ENCODE measurements at places on chromosomes 6 and 20.

DNA sequence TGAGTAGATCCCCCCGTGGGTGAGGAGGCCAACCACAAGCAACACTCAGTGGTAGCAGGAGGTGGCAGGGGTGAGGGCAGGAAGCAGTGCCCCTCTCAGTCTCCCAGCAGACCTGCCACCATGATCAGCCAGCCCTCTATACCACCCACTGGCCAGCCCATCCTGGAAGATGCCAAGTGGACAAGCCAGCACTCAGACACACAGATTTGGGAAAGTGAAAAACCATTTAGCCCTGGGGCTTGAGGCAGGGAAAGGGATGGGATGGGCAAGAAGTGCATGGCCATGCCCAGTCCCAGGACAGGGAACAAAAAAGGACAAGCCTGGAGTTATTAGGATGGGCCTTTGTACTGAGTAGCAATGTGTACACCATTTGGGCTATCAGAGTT lies 76.9 kb downstream of the HFE start:
- peaks cover 17% of the 10 kb centered on the region for H3K4me1 ChIP-seq
- no peak overlapping the region for H3K4me3 ChIP-seq
- no peak for DNase-seq

DNA sequence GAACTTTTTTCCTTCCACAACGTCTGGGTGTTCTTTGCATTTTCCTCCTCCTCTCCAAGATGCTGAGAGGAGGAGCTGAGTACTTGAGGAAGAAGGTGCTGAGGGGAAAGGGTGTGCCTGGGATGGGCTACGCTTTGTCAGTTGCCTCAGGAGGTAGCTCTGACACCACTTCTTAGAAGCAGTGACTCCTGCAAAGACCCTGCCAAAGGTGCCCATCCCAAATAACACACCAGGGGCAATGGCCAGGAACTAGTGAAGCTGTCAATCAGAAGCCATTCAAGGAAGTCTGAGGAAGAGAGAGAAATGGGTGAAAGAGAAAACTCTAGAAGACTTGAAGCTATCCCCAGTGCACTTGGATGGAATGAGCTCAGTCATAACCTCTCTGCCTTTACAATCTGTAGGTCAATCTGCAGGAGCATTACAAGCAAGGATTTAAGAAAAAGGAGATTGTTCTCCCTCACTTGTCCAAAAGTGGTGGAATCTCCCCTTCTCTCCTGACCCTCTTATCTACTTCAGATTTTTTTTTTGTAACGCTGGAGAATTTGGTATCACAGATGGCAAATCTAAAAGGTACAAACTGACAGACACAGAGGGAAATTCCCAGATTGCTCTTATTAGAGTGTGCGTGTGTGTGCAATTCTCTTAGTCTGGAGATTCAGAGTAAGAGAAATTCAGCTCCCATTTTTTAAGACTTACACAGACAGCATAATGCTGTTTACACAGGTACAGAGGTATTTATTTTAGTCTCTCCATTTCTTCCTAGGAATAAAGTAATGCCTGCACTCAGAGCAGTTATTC lies 242.6 kb downstream of the GMPR start:
- peak overlapping the region; percentile 94 for H3K27ac ChIP-seq
- no peak for DNase-seq
- H3K4me3 ChIP-seq, result peak overlapping the region; percentile 34
- peaks cover 34% of the 10 kb centered on the region for H3K36me3 ChIP-seq
- H3K27me3 ChIP-seq, result no peaks in the 10 kb centered on the region

DNA sequence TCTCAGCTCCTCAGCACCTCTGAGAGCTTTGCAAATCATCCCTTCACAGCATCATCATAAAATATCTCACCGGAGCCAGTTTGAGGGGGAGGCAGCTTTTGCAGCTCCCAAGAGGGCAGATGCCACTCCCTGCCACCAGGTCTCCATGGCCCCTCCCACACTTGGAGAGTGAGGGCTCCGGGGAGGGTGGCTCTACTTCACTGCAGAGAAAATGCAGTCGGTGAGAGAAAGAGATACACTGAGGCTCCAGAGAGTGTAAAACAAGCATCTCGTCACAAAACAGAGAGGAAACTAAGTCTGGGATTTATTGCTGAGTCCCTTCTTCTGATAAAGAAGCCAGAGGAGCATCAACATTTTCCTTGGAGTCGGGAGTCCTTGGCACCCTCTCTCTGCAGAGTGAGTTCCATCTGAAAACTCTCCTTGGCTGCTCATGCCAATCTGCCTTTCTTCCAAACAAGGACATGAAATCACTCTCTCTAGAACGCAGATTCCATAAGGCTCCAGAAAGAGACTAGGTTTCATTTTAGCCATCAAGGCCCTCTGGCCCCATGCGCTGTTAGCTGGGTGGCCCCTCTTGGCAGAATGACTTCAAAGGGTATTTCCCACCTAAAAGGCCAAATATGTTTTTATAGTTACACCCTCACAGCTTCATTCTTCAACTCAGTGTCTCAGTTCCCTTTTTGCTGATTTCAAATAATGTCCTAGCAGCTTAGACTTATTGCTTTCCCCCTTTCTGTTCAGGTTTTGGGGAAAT lies 70.6 kb upstream of the F13A1 start:
- peaks cover 33% of the 10 kb centered on the region for H3K27me3 ChIP-seq
- H3K4me1 ChIP-seq, result no peaks in the 10 kb centered on the region
- H3K36me3 ChIP-seq, result no peaks in the 10 kb centered on the region
- DNase-seq, result no peak
- no peak overlapping the region for H3K4me3 ChIP-seq

DNA sequence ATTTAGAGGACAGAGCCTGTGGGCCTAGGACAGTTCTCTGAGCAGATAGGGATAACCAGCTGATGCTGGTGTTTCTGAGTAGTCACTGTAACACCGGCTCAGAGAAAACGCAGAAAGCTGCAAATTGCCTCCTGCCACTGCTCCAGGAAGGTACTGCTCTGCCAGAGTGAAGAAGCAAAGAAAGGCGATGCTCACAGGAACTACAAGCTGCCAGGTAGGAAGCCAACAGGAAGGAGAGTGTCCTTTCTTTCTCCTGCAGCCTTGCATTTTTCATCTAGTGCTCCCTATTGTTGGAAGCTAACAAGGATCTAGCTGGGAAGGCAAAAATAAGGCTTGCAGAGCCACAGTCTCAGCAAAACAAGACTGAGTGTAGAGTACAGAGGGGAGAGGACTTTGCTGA lies 70.7 kb upstream of the RAB32 start:
- no peaks in the 10 kb centered on the region for H3K27me3 ChIP-seq
- no peak overlapping the region for H3K4me3 ChIP-seq
- DNase-seq, result no peak
- H3K36me3 ChIP-seq, result no peaks in the 10 kb centered on the region

- DNase-seq, result no peak
- no peak overlapping the region for H3K4me3 ChIP-seq
- H3K27me3 ChIP-seq, result no peaks in the 10 kb centered on the region
- no peak overlapping the region for H3K27ac ChIP-seq
- H3K4me1 ChIP-seq, result no peaks in the 10 kb centered on the region
Measured at GRCh38 chr6:132199343-132199742, 201.9 kb downstream of the MOXD1 start.

GRCh38 chr6:137723273-137724017 lies 143.6 kb upstream of the TNFAIP3 start:
- H3K27me3 ChIP-seq, result peaks cover 15% of the 10 kb centered on the region
- H3K36me3 ChIP-seq, result peaks cover 1% of the 10 kb centered on the region
- peaks cover 7% of the 10 kb centered on the region for H3K4me1 ChIP-seq
- H3K4me3 ChIP-seq, result no peak overlapping the region

- no peak overlapping the region for H3K27ac ChIP-seq
- DNase-seq, result no peak
Measured at GRCh38 chr20:64106435-64106961, 867 bp downstream of the NPBWR2 start.

DNA sequence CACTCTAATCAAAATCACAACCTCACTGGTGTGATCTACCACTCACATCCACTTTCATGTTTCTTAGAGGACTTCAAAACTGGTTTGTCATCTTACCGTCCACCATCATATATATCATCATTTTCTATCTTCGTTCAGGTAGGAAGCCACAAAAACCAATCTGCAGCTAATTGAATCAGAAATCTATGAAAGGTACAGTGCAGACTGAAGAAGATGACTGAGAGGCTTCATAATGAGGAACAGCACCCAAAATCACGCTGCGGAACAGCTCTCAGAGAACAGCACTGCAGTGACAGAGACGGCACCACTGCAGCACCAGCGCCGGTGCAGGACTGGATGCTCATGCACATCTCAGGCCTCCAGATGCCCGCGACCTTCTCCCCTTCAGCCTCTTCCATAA lies 13.0 kb downstream of the GMDS start:
- H3K27ac ChIP-seq, result no peak overlapping the region
- no peak for DNase-seq
- peaks cover 12% of the 10 kb centered on the region for H3K4me1 ChIP-seq
- H3K4me3 ChIP-seq, result no peak overlapping the region

GRCh38 chr6:107841275-107841670 lies 17.2 kb upstream of the SCML4 start:
- no peak overlapping the region for H3K4me3 ChIP-seq
- H3K4me1 ChIP-seq, result peaks cover 8% of the 10 kb centered on the region
- peaks cover 1% of the 10 kb centered on the region for H3K36me3 ChIP-seq
- DNase-seq, result no peak
- no peak overlapping the region for H3K27ac ChIP-seq

- H3K27me3 ChIP-seq, result no peaks in the 10 kb centered on the region
- peak overlapping the region; percentile 64 for H3K27ac ChIP-seq
- H3K36me3 ChIP-seq, result peaks cover 2% of the 10 kb centered on the region
- no peak overlapping the region for H3K4me3 ChIP-seq
- H3K4me1 ChIP-seq, result peaks cover 14% of the 10 kb centered on the region
- DNase-seq, result no peak
Measured at GRCh38 chr20:32289661-32290431, 12.4 kb downstream of the KIF3B start.

GRCh38 chr6:44100088-44100550 lies 27.1 kb downstream of the MRPL14 start:
- peaks cover 22% of the 10 kb centered on the region for H3K4me1 ChIP-seq
- H3K36me3 ChIP-seq, result peaks cover 7% of the 10 kb centered on the region
- H3K27me3 ChIP-seq, result no peaks in the 10 kb centered on the region
- no peak overlapping the region for H3K27ac ChIP-seq

- DNase-seq, result no peak
- H3K27me3 ChIP-seq, result no peaks in the 10 kb centered on the region
- H3K4me3 ChIP-seq, result no peak overlapping the region
Measured at GRCh38 chr6:151729829-151730495, 77.5 kb upstream of the ESR1 start.

DNA sequence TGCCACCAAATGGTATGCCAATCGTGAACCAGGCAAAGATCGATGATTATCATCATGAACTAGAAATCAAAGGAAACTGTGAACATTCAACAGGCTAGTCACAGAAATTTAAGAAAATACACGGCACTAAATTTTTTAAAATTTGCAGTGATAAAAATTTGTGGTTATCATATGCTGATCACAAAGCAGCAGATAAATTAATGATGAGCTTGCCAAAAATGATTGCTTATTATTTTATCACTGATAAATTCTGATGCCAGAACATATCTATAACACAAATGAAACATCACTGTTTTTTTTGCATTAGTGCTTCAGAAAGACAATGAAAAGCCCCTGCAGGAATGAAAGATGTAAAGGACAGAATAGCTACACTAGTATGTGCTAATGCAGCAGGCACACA lies 1413.2 kb upstream of the MAP3K7 start:
- no peak overlapping the region for H3K27ac ChIP-seq
- no peaks in the 10 kb centered on the region for H3K4me1 ChIP-seq
- no peaks in the 10 kb centered on the region for H3K36me3 ChIP-seq
- H3K27me3 ChIP-seq, result no peaks in the 10 kb centered on the region
- no peak for DNase-seq

DNA sequence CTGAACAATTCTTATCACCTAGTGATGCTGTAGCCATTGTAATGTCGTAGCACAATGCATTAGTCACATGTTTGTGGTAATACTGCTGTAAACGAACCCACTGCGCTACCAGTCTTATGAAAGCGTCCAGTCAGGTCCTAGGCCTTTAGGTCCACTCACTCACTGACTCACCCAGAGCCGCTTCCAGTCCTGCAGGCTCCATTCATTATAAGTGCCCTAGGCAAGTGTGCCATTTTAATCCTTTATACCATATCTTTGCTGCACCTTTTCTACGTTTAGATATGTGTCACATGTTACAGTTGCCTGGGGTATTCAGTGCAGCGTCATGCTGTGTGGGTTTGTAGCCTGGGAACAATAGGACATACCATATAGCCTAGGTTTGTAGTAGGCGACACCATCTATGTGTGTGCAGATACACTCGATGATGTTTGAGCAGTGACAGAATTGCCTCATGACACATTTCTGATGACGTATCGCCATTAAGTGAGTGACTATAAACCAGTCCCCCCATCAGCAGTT lies 15.4 kb downstream of the IGF2R start:
- H3K27me3 ChIP-seq, result no peaks in the 10 kb centered on the region
- H3K36me3 ChIP-seq, result no peaks in the 10 kb centered on the region
- no peak for DNase-seq
- no peak overlapping the region for H3K4me3 ChIP-seq

GRCh38 chr6:45438849-45439406 lies 61.2 kb upstream of the SUPT3H start:
- no peak overlapping the region for H3K27ac ChIP-seq
- no peak overlapping the region for H3K4me3 ChIP-seq
- H3K27me3 ChIP-seq, result no peaks in the 10 kb centered on the region
- peaks cover 40% of the 10 kb centered on the region for H3K4me1 ChIP-seq

DNA sequence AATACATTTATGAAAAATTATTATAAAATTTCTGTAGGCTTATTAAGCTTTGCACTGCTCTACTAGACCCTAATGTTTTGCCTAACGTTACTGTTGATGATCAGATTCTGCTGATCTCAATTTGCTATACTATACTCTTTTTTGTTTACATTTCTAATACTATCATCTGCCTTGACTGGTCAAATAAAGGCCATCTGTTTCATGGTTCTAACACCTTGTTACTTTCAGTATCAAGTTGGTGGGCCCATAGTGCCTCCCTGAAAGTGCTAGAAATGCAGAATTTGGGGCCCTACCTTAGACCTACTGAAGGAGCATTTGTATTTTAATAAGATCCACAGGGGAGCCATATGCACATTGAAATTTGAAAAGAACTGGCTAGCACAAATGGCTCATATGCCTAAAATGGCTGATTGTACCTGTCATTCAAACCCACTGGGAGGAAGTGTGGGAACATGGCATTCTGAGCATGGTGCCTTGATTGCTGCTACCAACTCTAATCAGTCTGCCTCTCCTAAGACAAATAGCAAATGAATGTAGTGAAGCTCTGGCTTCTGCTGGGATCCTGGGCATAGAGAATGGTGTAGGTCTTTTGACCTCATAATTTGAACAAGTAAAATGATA lies 199.1 kb upstream of the BTBD3 start:
- no peaks in the 10 kb centered on the region for H3K4me1 ChIP-seq
- peaks cover 1% of the 10 kb centered on the region for H3K36me3 ChIP-seq
- H3K27me3 ChIP-seq, result no peaks in the 10 kb centered on the region
- DNase-seq, result no peak
- H3K27ac ChIP-seq, result no peak overlapping the region
- H3K4me3 ChIP-seq, result no peak overlapping the region

DNA sequence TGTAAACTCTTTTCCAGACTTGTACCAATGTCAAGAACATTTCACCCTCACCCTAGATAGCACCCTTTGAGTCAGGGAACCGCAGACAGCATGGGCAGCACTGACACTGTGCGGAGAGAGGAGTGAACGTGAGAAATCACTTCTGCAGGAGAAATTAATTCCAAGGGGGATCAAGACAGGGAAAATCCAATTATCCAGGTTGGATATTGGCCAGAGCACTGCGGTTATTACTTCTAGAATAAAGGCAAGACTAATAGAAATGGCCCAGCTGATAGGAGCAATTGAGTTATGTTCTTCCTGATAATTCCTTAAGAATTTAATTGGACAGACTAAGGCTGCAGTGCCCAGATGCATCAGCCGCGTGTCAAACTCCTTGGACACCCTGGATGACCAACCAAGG lies 179.6 kb downstream of the SMOC2 start:
- no peak for DNase-seq

All from central memory CD8-positive, alpha-beta T cell (primary cell).